ENCODE measurements at places on chromosomes 13 and 19.

GRCh38 chr19:14977128-14977527, 2.5 kb downstream of the SLC1A6 start:
- no peaks in the 10 kb centered on the region for H3K36me3 ChIP-seq
- no peak overlapping the region for H3K27ac ChIP-seq
- H3K4me3 ChIP-seq: no peak overlapping the region
- H3K4me1 ChIP-seq: peaks cover 5% of the 10 kb centered on the region
- peaks cover 9% of the 10 kb centered on the region for H3K27me3 ChIP-seq

GRCh38 chr13:51821606-51822005, 17.6 kb upstream of the DHRS12 start:
- H3K27ac ChIP-seq: no peak overlapping the region
- no peaks in the 10 kb centered on the region for H3K36me3 ChIP-seq
- H3K27me3 ChIP-seq: no peaks in the 10 kb centered on the region
- peaks cover 45% of the 10 kb centered on the region for H3K4me1 ChIP-seq

DNA sequence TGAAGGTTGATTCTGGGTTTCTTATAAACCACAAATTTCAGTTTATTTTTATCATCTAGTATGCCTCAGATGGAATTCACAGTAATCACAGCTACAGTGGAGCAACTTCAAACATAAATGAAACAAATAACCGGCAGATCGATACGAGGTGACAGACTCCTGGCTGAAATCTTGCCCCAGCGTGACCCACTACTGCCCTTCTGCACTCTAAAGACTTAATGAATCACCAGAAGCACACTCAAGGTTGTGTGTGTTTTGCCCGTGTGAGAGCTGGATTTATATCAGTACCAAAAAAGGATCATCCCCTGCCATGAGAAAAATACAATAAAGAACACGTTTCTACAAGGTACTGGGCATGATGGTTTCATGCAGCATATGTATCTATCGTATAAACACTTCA, 161.7 kb downstream of the KLF12 start:
- H3K27me3 ChIP-seq: no peaks in the 10 kb centered on the region
- no peaks in the 10 kb centered on the region for H3K4me1 ChIP-seq
- H3K4me3 ChIP-seq: no peak overlapping the region
- H3K36me3 ChIP-seq: no peaks in the 10 kb centered on the region

- no peak overlapping the region for H3K27ac ChIP-seq
- no peaks in the 10 kb centered on the region for H3K27me3 ChIP-seq
- no peaks in the 10 kb centered on the region for H3K4me1 ChIP-seq
Observed at GRCh38 chr13:96041326-96042110, 11.7 kb downstream of the UGGT2 start.

DNA sequence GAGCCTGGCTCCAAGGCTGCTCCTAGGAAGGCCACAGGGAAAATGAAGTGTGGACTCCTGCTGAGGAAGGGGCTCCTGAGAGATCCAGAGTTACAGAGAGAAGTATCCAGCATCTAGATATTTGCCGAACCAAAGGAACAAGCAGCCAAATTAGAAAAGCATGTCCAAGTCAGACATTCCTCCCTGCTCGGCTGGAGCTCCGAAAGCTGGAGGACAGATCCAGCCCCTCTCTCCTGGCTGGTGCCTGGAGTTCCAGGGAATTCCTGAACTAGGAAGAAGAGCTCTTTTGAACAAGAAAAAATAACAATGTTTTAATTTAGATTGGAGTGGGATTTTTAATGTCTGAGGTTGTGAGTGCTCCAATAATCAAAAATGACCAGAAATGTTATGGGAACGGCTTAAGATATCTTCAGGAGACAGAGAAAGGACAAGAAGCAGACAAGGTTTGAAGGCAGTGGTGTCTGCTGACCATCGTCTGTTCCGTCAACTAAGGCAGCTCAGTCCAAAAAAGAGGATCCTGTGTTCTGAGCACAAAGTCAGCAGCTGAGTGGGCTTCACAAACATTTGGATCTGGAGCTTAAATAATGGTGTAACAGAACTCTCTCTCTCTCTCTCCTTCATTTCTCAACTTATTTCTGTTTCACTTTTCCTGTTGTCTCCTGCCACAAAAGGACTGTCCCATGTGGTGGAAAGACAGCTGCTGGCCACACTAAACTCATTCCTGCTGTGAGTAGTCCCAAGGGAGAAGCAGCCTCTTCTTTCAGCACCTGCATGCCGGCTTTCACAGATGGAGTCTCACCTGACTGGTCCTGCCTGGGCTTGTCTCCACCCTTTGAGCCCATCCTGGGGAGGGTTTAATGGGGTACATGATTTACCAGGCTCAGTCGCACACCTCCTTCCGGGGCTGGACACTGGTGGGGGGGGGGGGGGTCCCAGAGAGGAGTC, 31.5 kb upstream of the IRS2 start:
- H3K4me1 ChIP-seq: no peaks in the 10 kb centered on the region
- no peak overlapping the region for H3K27ac ChIP-seq
- no peak for DNase-seq
- H3K36me3 ChIP-seq: no peaks in the 10 kb centered on the region
- H3K27me3 ChIP-seq: no peaks in the 10 kb centered on the region

- no peaks in the 10 kb centered on the region for H3K4me1 ChIP-seq
- peak overlapping the region; percentile 67 for H3K27ac ChIP-seq
- DNase-seq: no peak
- no peaks in the 10 kb centered on the region for H3K27me3 ChIP-seq
Observed at GRCh38 chr13:75194717-75195462, 287.1 kb downstream of the TBC1D4 start.

GRCh38 chr13:69418319-69418718, 689.3 kb upstream of the ATXN8OS start:
- H3K4me1 ChIP-seq: no peaks in the 10 kb centered on the region
- H3K4me3 ChIP-seq: no peak overlapping the region
- DNase-seq: no peak
- no peak overlapping the region for H3K27ac ChIP-seq
- no peaks in the 10 kb centered on the region for H3K36me3 ChIP-seq

- H3K4me1 ChIP-seq: no peaks in the 10 kb centered on the region
- H3K27me3 ChIP-seq: no peaks in the 10 kb centered on the region
- DNase-seq: no peak
- H3K4me3 ChIP-seq: no peak overlapping the region
Observed at GRCh38 chr13:23859455-23859854, 29.7 kb downstream of the MIPEP start.

DNA sequence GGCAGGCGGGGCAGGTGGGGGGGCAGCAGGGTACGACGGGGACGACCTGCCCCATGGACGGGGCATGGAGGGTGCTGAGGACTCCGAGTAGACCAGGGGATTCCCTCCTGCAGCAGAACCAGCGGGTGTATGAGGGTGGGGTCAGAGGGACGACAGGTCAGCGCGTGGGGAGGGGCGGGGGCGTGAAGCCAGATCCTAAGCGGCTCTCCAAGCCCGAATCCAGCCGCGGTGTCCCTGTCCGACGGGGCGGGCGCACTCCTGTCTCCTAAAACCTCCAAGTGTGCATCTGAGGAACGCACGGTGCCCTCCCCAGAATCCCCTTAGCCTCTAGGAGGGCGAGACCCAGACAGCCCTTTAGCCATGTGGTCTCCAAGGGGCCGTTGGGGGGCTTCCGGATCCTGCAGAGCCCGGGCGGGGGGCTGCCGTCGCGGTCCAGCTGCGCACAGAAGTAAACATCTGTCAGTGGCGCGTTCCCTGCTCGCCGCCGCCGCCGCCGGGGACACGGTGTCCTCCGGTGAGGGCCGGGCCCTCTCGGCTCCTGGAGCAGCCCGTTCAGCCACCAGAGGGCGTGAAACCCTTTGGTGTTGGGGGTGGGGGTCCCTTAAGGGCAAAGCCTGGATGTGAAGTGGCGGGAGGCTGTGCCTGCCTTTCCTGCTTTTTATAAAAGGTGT, 730 bp downstream of the NRTN start:
- no peaks in the 10 kb centered on the region for H3K36me3 ChIP-seq
- H3K4me1 ChIP-seq: no peaks in the 10 kb centered on the region
- DNase-seq: peak; percentile 62
- peak overlapping the region; percentile 85 for H3K27ac ChIP-seq

- H3K4me1 ChIP-seq: no peaks in the 10 kb centered on the region
- no peak overlapping the region for H3K27ac ChIP-seq
- H3K27me3 ChIP-seq: no peaks in the 10 kb centered on the region
- no peak for DNase-seq
- no peak overlapping the region for H3K4me3 ChIP-seq
Observed at GRCh38 chr13:20206698-20207235, 14.0 kb upstream of the GJB2 start.

GRCh38 chr13:113597391-113598080, 13.0 kb downstream of the TFDP1 start:
- no peak overlapping the region for H3K4me3 ChIP-seq
- no peak for DNase-seq
- no peak overlapping the region for H3K27ac ChIP-seq
- no peaks in the 10 kb centered on the region for H3K4me1 ChIP-seq
- H3K27me3 ChIP-seq: no peaks in the 10 kb centered on the region

- DNase-seq: no peak
- H3K36me3 ChIP-seq: no peaks in the 10 kb centered on the region
- H3K4me3 ChIP-seq: no peak overlapping the region
Observed at GRCh38 chr13:111040830-111041229, 74.3 kb upstream of the ARHGEF7 start.

DNA sequence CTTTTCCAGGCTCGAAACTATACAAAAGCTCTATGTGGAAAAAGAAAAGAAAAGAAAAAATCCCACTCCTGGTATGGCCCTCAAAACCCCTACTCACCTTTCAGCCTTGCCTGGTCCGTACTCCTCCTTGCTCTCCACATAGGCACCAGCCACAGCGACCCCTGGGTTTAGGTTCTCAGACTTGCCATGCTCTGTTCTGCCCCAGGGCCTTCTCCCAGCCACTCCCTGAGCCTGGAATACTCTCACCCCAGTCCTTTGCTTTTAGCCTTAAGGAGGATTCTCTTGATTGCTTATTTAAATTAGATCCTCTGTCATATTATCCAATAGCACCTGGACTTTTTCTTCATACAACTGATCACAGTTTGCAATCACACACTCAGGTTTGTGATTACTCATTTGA, 522.5 kb downstream of the DIAPH3 start:
- H3K4me1 ChIP-seq: peaks cover 9% of the 10 kb centered on the region
- H3K4me3 ChIP-seq: no peak overlapping the region
- no peaks in the 10 kb centered on the region for H3K27me3 ChIP-seq
- no peak for DNase-seq
- H3K36me3 ChIP-seq: no peaks in the 10 kb centered on the region
- H3K27ac ChIP-seq: no peak overlapping the region

GRCh38 chr19:41296433-41296871, 13.5 kb upstream of the CCDC97 start:
- no peak overlapping the region for H3K4me3 ChIP-seq
- DNase-seq: no peak
- H3K4me1 ChIP-seq: no peaks in the 10 kb centered on the region
- H3K27ac ChIP-seq: peak overlapping the region; percentile 95
- H3K36me3 ChIP-seq: peaks cover 69% of the 10 kb centered on the region

DNA sequence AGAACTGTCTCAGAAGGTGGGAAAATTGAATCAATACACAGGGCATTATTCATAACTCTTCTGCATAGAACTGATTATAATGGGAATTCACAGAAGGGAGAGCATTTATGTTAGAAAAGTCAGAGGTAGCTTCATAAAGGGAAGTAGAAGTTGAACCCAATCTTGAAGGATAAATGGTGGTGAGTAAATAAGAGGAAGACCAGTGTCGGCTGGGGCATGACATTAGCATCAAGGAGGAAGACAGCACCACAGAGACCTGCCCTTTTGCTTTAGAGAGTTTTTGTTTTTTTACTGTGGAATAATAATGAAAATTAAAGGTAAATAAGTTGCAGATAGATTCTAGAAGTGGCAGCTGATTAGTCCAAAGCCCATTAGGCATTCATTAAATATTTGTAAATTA, 21.9 kb downstream of the CDC16 start:
- H3K27ac ChIP-seq: no peak overlapping the region
- peaks cover 64% of the 10 kb centered on the region for H3K36me3 ChIP-seq
- no peak overlapping the region for H3K4me3 ChIP-seq
- DNase-seq: no peak
- no peaks in the 10 kb centered on the region for H3K4me1 ChIP-seq
- H3K27me3 ChIP-seq: no peaks in the 10 kb centered on the region

GRCh38 chr19:38185562-38185961, 38.5 kb downstream of the DPF1 start:
- no peak for DNase-seq
- H3K4me3 ChIP-seq: no peak overlapping the region
- no peaks in the 10 kb centered on the region for H3K36me3 ChIP-seq
- H3K27ac ChIP-seq: peak overlapping the region; percentile 84
- no peaks in the 10 kb centered on the region for H3K27me3 ChIP-seq

GRCh38 chr19:398719-399118, 10.2 kb downstream of the C2CD4C start:
- H3K36me3 ChIP-seq: no peaks in the 10 kb centered on the region
- no peaks in the 10 kb centered on the region for H3K4me1 ChIP-seq
- H3K27ac ChIP-seq: no peak overlapping the region
- no peak for DNase-seq
- H3K4me3 ChIP-seq: no peak overlapping the region

DNA sequence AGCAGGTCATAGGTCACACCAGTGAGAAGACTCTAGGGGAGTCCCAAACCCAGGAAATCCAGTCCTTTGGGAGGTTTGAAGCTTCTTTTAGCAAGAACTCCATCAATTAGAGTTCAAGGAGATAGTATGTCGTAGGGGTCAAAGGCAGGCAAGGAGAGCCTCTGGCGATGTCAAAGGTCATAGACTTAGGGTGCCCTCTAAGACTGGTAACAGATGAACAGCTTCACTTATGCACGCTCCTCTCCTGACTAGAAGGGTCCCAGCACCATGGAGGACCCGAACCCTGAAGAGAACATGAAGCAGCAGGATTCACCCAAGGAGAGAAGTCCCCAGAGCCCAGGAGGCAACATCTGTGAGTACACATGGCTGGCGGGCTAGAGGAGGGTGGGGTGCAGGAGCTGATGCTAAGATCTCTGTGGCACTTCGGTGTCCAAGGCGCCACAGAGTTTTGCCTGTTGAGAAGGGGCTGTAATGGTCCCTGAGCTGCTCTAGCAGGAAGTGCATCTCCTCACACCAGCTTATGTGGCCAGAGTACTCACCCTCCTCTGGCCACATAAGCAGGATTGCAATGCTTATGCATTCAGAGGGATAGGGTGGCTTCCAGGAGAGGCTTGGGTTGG, 557 bp downstream of the ZNF576 start:
- no peak for DNase-seq
- H3K4me3 ChIP-seq: peak overlapping the region; percentile 67
- H3K4me1 ChIP-seq: peaks cover 44% of the 10 kb centered on the region
- no peaks in the 10 kb centered on the region for H3K27me3 ChIP-seq
- peaks cover 30% of the 10 kb centered on the region for H3K36me3 ChIP-seq

DNA sequence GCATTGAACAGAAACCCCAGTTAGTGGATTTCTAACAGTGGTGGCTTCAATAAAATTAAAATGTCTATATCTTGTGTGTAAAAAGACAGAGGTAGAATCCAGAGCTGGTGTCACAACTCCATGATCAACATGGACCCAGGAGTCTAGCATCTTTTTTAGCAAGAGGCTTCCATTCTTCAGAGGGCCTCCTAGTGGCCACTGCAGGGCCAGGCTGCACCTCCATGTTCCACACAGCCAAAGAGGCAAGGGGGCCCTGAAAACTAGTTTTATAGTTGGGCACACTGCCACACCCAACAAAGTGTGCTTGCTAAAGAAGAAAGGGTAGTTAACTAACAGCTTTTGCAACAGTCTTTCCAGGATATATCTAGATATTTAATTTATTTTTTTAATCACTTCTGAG, 12.9 kb downstream of the N4BP2L1 start:
- no peaks in the 10 kb centered on the region for H3K27me3 ChIP-seq
- H3K36me3 ChIP-seq: no peaks in the 10 kb centered on the region
- DNase-seq: no peak
- H3K4me3 ChIP-seq: no peak overlapping the region
- H3K27ac ChIP-seq: no peak overlapping the region

GRCh38 chr13:101575581-101575980, 123.1 kb downstream of the ITGBL1 start:
- DNase-seq: no peak
- no peaks in the 10 kb centered on the region for H3K4me1 ChIP-seq
- no peak overlapping the region for H3K27ac ChIP-seq
- no peaks in the 10 kb centered on the region for H3K36me3 ChIP-seq
- no peaks in the 10 kb centered on the region for H3K27me3 ChIP-seq
- no peak overlapping the region for H3K4me3 ChIP-seq
